ENCODE measurements at places on chromosomes 12 and 14.

DNA sequence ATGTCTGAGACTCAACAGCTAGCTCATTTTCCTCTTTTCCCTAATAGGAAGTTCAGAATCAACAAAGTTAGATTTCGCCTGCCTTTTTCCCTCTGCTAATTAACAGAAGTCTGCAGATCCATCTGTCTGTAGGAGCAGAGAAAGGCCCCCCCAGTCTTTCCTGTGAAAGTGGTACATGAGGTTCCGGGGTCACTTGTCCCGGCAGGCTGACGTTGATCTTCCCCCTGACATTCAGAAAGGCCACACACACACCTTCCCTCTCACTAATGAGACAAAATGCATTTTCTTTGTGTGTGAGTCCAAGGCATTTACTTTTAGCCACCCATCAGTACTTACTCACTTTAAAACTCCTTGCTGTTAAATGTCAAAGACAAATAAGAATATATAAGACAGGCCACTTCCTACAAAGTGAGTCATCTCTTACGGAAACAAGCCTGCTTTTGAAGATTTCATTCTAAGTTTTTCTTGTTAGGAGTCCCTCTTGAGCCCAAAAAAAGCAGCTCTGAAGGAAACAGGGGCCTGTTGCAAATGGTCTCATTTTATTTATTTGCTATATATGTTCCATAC lies 138.7 kb downstream of the TTC7B start:
- DNase-seq = peak; percentile 61

GRCh38 chr14:61225344-61225743 lies 55.8 kb downstream of the TMEM30B start:
- no peak for DNase-seq

- DNase-seq = no peak
Observed at GRCh38 chr12:3468836-3469235, 22.2 kb upstream of the PRMT8 start.

GRCh38 chr12:124021007-124021406 lies 48.0 kb downstream of the ZNF664 start:
- no peak for DNase-seq

- no peak for DNase-seq
Observed at GRCh38 chr12:117518594-117519270, 157.3 kb upstream of the NOS1 start.

DNA sequence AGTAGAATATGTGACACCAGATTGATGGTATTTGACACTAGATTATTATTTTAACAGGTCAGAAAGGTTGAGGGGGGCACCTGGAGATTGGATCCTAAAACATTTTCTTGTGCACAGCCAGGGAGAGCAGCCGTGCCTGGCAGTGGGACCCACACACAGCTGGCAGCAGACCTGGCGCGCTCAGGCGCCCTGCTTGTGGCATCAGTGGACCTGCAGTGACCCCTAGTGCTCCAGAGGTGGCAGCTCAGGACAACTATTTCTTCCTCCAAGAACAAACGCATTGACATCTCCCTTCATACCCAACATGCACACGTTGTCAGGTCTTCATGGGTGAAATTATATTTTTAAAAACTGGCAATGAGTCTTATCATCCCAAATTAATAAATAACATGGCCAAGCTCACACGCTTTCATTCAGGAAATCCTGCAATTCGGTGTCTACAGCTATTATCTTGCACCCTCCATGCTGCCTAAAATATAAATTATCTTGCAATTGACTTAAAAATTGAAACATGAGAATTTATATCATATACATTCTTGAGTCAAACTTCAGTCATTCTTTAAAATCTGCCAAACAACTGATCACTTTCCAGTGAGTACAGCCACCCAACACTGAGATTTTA lies 7.7 kb upstream of the TMEM132D start:
- peak; percentile 27 for DNase-seq

GRCh38 chr12:116360579-116361413 lies 83.3 kb upstream of the MED13L start:
- no peak for DNase-seq

DNA sequence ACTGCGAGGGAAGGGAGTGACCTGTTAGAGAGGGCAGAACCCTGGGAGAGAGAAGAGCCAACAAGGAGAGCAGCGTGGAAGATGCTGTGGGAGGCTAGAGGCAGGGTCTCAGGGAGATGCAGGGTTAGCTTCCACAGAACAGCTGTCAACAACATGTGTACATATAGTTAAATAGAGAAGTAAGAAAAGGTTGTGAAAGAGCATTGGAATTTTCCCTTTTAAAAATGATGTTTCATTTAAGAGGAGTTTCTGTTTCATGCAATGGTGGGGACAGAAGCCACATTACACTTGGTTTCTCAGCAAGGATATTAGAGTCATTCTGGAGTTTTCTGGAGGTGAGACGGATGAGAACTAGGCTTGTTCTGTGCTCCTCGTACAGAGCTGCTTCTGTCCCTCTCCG lies 23.8 kb upstream of the TBC1D30 start:
- no peak for DNase-seq

- DNase-seq = peak; percentile 84
Observed at GRCh38 chr12:124923905-124924734, 9.7 kb upstream of the UBC start.

DNA sequence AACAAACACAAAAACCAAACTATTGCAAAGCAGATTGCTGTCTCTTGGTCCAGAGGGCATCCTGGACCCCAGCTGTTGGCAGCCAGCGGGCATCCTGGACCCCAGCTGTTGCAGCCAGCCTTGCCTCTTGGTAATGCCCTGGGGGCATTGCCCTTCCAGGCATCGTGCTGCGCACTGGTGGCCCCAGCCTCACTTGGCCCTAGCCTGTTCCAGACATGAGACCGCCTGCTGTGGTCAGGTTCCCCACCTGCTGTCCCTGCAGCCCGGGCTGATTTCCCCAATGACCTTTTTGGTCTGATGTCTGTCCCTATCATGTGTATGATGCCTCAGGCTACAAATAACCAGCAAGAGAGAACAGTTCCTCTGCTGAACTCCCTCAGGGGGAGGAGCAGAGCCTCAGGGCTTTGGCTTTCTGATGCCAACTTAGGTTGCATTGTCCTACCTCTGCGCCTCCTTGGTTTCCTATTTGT lies 20.8 kb downstream of the MLXIP start:
- DNase-seq = no peak

DNA sequence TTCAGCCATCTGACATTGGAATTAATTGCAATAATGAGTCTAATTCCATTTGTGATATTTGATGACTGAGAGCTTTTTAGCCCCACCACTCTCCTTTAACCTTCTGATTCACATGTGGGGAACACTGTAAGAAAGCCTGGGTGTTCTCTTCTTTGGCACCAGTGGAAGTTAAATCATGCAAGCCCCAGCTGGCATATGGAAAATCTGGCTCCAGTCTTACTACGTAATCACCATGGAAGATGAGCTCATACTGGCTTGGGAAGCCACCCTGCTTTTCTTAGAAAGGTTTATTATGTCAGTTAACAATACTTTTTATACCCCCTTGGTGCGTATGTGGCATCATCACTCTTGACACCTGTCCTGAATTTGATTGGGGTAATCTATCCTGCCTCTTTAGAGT lies 479.3 kb downstream of the SLC16A7 start:
- DNase-seq = peak; percentile 38

- DNase-seq = no peak
Observed at GRCh38 chr12:104722601-104723534, 235.2 kb downstream of the SLC41A2 start.

All from epithelial cell of esophagus (primary cell).